Activated naive CD4-positive, alpha-beta T cell treated with anti-CD3 and anti-CD28 coated beads for 36 hours (primary cell): ENCODE measurements at places on chromosomes 13 and 19. TPM values are rescaled to one million over a fixed set of nuclear protein-coding genes. Genes with fewer than 3 reads are reported as not detected.

DNA sequence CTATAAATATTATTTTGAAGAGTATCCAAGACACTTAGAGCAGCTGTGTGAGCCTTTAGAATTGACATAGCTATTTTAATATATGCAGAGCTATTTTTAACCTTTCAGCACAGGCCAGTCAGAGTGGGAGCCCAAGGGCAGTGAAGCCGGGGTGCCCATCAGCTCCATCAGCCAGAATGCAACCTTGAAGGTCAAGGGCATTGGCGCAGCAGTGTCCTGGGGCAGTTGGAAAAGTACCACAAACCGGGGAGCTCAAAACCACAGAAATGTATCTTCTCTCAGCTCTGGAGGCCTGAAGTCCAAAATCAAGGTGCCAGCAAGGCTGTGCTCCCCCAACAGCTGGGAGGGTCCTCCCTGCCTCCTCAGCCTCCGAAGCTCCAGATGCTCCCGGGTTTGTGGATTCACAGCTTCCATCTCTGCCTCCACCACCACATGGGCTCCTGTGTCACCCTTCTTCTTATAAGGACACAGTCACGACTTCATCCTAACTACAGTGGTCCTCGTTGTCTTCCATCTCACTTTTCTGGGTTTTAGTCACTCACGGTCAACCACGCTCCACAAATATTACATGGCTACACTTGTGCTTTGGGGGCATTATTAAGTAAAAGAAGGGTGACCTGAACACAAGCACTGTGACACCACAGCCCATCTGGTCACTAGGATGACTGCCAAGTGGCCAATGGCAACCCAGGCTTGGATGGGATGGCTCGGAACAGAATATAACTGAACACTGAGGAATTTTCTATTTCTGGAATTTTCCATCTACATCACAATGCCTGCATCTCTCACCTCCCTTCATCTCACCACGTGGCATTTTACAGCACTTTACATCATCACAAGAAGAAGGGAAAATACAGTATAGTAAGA, 15.9 kb upstream of the GAS6 start:
- no peaks in the 10 kb centered on the region for H3K27me3 ChIP-seq
- no peak overlapping the region for H3K4me3 ChIP-seq
- DNase-seq = no peak
- H3K4me1 ChIP-seq = peaks cover 26% of the 10 kb centered on the region

GRCh38 chr13:107867701-107868661, 347.4 kb downstream of the LIG4 start:
- peak; percentile 16 for DNase-seq
- H3K4me3 ChIP-seq = peak overlapping the region; percentile 61
- no peak overlapping the region for H3K27ac ChIP-seq
- peaks cover 49% of the 10 kb centered on the region for H3K27me3 ChIP-seq

DNA sequence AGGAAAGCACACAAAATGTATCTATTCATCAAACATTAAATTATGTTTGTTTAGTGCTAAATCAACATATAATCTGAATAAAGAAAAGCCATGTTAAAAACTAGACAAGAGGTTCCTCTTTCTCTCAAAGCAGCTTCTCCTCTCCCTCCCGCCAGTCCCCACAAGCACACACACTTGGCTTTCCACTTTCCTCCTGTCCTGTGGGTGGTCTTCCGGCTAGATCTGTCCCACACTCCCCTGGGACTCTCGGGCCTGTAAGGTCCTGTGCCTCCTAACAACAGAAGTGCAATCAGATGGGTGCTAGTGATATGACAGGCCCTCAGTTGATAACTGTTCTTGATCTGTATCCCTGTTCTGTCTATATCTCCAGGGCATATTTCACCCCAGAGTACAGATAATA, 45.6 kb upstream of the RAP2A start:
- no peak overlapping the region for H3K4me3 ChIP-seq
- peaks cover 7% of the 10 kb centered on the region for H3K36me3 ChIP-seq
- peaks cover 2% of the 10 kb centered on the region for H3K4me1 ChIP-seq
- DNase-seq = no peak

DNA sequence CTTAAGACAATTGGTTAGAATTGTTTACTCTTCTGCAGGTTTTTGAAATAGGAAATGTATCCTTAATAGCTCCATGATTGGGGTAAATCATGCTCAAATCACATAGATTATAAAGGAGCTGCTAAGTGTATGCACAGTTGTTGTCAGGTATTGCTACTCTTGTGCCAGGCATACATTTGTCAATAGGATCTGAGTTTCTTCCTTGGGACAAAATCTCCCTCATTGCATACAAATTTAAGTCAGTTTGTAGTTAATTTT, 109.3 kb upstream of the MLNR start:
- no peak overlapping the region for H3K27ac ChIP-seq
- DNase-seq = no peak
- H3K4me3 ChIP-seq = peak overlapping the region; percentile 75
- H3K27me3 ChIP-seq = no peaks in the 10 kb centered on the region
- peaks cover 6% of the 10 kb centered on the region for H3K36me3 ChIP-seq
- peaks cover 25% of the 10 kb centered on the region for H3K4me1 ChIP-seq

DNA sequence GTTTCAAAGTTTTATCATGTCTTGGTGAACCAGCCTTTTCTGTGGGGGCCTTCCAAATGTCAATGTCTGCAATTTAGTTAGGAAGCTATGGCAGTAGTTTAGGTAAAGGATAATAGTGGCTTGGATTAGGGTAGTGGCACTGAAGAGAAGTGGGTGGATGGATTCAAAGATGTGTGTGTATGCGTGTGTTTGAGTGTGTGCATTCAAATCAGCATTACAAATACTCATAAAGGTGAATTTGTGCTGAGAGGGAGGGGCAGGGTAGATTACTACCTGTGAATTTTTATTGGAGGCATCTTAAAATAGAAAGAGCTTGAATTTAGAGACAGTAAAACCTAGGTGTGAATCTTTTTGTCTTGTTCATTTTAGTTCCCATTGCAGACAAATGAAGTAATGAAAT, 16.9 kb downstream of the NDFIP2 start:
- H3K4me3 ChIP-seq = no peak overlapping the region
- H3K27ac ChIP-seq = peak overlapping the region; percentile 3
- DNase-seq = no peak
- no peaks in the 10 kb centered on the region for H3K27me3 ChIP-seq
- H3K36me3 ChIP-seq = peaks cover 7% of the 10 kb centered on the region

DNA sequence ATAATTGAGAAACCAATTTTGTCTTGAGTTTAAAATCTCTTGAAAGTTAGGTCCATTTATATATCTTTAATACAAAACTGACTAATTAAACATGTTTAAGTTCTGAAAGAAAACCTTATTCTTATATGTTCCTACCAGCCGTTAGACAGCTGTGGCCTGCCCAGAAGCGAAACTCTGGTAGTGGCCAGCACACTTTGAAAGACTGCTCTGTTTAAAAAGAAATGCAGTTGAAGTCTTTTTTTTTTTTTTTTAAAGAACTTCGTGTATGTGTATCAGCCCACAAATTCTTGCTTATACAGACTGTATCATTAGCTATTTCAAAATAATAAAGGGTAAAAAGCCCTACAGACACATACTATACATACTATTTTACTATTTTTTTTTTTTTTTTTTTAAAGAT, 34.0 kb downstream of the KCTD4 start:
- H3K27me3 ChIP-seq = no peaks in the 10 kb centered on the region
- H3K36me3 ChIP-seq = peaks cover 27% of the 10 kb centered on the region
- peaks cover 11% of the 10 kb centered on the region for H3K4me1 ChIP-seq
- DNase-seq = no peak

Gene NANOS3
- 0.74 TPM for total RNA-seq

Gene ZNF793
- total RNA-seq = 3.9 TPM

- no peaks in the 10 kb centered on the region for H3K36me3 ChIP-seq
- peaks cover 6% of the 10 kb centered on the region for H3K4me1 ChIP-seq
- no peak for DNase-seq
Observed at GRCh38 chr13:24539500-24540165, 27.1 kb upstream of the PARP4 start.

DNA sequence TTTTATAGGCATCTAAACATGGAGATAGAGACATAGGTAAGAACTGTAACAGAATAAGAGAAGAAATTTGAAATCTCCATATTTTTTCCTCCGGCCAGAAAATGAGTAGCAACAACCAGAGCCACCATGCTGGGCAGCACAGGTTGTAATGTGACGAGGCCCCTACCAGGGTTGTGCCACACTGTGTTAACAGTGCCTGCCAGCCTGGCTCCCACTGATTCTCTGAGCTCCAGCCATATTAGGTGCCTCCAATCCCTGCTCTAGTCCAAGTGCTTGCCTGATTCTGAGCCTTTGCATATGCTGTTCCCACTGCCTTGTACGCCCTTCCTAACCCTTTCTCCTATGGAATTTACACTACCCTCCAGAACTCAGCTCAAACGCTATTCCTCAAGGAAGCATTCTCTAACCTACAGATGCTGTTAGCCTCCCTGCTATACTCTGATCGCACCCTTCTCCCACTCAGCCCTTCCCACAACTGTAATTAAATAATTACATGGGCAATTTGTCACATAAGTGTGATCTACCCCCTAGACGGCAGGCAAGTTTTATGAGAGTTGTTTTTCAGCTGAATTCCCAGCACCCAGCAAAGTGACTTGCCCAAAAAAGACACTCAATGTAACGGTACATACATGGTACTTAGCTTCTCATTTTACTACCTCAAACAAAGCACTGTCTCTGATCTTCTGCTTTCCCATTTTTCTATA, 37.6 kb upstream of the STARD13 start:
- no peak overlapping the region for H3K4me3 ChIP-seq
- H3K27ac ChIP-seq = no peak overlapping the region
- no peak for DNase-seq
- no peaks in the 10 kb centered on the region for H3K4me1 ChIP-seq

Gene SERP2
- 0.38 TPM for total RNA-seq

DNA sequence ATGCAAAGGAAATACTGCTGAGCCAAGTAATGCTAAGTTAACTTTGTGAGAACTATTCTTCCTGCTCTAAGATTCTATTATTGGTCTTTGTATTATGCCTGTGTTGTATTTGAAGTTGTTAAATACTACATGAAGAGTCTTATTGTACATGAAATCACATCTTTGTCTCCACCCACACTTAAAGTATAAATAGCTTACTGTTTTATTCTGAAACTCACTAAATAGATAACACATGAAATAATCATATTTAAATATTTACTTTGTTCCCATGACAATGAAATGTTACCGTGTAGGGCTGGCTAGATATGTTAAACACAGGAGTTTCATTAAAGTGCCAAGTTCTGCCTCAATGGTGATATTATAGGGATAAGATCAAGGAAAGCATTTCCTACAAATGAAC, 562.1 kb upstream of the ATXN8OS start:
- H3K36me3 ChIP-seq = no peaks in the 10 kb centered on the region
- DNase-seq = no peak
- H3K27ac ChIP-seq = no peak overlapping the region
- no peaks in the 10 kb centered on the region for H3K4me1 ChIP-seq
- no peaks in the 10 kb centered on the region for H3K27me3 ChIP-seq

DNA sequence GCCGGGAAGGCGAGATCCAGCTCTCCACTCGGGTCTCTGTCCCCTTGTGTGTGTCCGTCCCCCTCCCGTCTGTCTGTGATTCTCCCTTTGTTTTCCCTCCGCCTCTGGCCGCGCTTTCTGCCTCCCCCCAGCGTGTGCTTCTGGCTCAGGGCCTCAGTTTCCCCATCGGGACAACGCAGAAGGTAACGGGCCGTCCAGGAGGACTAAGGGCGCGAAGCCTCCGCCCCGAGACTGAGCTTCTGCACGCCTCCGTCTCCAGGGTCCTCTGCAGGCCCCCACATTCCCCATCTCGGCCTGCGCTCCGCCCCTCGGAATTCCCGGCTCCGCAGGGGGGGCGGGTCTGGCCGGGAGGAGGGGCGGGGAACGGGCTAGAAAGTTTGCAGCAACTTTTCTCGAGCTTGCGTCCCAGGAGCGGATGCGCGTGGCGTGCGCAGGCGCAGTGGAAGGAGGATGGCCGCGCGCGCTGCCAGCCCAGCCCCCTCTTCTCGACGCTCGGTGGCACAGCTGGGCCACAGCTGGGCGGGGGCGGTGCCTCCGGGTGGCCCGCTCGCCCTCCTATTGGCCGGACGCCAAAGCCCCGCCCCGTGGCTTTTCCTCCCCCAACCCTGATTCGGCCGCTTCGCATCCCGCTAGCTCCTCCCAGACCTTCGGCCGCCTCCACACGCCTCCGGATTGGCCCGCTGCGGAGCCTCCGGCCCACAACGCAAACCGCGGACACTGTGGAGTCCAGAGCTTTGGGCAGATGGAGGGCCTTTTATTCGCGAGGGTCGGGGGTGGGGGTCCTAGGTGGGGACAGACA, at the start of gene SIX5:
SIX5 (minus strand) TSS at position 269 of the 799 bp plus-strand sequence. CDS start 408 bp downstream, outside the sequence.
- H3K36me3 ChIP-seq = no peaks in the 10 kb centered on the region
- DNase-seq = peak; percentile 97
- H3K4me3 ChIP-seq = peak within 1 kb of the TSS; percentile 81
- no peak within 1 kb of the TSS for H3K27ac ChIP-seq

DNA sequence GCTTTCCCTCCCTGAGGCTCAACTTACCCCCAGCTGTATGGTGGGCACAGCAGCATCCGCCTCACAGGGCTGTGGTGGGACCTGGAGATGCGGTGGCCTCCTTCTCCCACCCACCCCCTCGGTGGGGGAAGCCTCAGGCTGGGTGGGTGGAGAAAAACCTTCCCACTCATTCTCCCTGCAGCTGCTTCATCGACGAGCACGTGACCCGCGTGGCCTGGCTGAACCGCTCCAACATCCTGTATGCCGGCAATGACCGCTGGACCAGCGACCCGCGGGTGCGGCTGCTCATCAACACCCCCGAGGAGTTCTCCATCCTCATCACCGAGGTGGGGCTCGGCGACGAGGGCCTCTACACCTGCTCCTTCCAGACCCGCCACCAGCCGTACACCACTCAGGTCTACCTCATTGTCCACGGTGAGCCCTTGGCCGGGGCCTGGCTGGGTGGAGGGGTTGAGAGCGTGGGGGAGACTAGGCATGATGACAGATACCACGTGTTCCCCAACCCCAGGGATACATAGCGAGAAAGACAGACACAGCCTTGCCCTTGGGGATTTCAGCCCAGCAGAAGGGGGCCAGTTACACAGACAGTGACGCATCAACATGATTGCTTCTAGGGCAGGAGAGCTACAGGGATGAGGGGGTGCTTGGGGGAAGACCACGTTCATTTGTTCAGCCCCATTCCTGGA, 12.2 kb downstream of the IGLON5 start:
- H3K4me1 ChIP-seq = peaks cover 5% of the 10 kb centered on the region
- H3K27me3 ChIP-seq = peaks cover 35% of the 10 kb centered on the region
- no peaks in the 10 kb centered on the region for H3K36me3 ChIP-seq
- H3K27ac ChIP-seq = no peak overlapping the region

GRCh38 chr13:59970847-59971246, 192.9 kb downstream of the DIAPH3 start:
- H3K4me1 ChIP-seq = no peaks in the 10 kb centered on the region
- no peaks in the 10 kb centered on the region for H3K27me3 ChIP-seq
- no peak overlapping the region for H3K4me3 ChIP-seq
- DNase-seq = no peak
- H3K36me3 ChIP-seq = peaks cover 1% of the 10 kb centered on the region

Gene F7
- 0.35 TPM for total RNA-seq

DNA sequence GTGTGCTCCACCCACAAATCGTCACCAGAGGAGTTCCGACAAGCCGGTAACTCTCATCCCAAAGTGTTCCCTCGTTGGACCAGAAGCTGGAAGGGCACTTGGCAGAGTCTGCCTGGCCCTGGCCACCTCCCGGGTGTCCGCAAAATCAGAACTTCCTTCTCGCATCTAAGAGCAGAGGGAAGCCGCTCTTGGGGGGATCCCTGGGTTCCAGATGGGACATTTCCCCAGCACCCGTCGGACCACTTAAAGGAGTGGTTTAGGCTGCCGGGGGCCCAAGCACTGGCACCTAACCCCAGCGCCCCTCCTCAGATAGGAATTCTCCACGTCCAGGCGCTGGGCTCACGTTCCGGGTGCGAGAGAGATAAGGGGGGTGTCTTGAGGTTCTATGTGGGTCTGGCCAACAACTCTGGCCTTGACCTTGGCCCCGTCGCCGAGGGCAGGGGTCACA, 857 bp upstream of the MAP2K7 start:
- H3K27me3 ChIP-seq = no peaks in the 10 kb centered on the region
- no peak for DNase-seq

Gene CEACAM1
- total RNA-seq = 3.1 TPM

Gene PDE4C
- 0.10 TPM for total RNA-seq

Gene INSR
- 3.7 TPM for total RNA-seq
